Stimulated activated CD4-positive, alpha-beta T cell treated with anti-CD3 and anti-CD28 coated beads, TNF-alpha, amount 100 ng/mL, for 1 hour (primary cell): ENCODE measurements at places on chromosomes 3 and 15.

- no peak for DNase-seq
Observed at GRCh38 chr3:53593611-53594010, 99.2 kb downstream of the CACNA1D start.

GRCh38 chr3:77690284-77690845 is 650.5 kb downstream of the ROBO2 start:
- DNase-seq = no peak

DNA sequence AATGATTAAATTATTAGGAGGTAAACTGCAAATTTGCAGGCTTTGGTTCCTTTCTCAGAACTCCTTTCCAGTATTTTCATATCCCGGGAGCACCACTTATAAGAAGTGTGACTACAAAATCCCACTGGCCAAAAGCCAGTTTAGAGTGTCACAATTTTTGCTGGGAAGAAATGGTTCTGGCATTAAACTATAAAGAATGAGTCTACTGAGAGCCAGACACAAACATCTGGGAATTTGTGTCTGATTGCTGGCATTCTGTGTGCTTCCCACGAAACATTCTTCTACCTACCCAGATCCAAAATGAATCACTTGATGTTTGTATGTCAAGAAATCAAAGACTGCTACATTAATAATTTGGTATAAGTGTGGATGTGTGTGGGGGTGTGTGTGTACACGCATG is 82.8 kb downstream of the DUT start:
- DNase-seq = no peak

DNA sequence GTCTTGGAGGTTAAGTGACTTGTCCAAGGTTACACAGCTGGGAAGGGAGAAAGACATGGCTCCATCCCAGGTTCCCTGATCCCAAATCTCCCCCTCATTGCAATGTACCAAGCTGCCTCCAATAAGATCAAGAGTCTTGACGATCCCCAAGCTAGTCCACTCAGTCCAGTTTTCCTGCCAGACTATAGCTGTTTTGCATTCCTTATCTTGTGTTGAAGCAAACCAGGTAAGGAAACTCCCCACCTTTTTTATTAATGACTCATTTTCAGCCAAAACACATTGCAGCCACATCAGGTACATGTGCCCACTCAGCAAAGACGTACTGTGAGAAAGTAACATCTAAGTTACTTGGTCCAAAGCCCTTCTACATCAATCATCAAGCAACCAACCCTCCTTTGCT is 41.9 kb downstream of the LIPC start:
- DNase-seq = no peak

GRCh38 chr3:87503900-87504498 is 227.6 kb upstream of the POU1F1 start:
- DNase-seq = no peak

GRCh38 chr3:160754371-160754854 is 1.6 kb upstream of the PPM1L start:
- no peak for DNase-seq

DNA sequence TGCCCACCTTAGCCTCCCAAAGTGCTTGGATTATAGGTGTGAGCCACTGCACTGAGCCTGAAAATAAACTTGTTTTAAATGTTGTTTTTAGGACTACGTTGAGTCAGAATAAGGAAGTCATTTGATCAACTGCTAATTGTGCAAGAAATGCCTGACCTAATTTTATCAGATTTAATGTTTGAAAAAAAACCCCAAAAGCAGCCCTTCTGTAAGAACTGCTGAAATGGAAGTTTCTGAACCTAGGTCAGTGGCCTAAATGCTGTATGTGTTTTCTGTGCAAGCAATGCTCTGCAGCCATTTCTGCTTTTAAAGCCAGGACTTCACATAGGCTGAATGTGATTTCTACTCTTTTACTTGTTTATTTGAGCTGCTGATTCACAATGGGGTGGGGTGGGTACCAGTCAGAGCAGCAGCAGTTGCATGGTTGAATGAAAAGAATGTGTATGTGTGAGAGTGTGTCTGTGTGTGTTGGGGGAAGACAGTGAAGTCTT is 6.6 kb downstream of the GPX1 start:
- DNase-seq = no peak

GRCh38 chr15:67782691-67782991 is 42.7 kb upstream of the SKOR1 start:
- DNase-seq = no peak

- DNase-seq = no peak
Observed at GRCh38 chr3:22175947-22176346, 424.9 kb upstream of the ZNF385D start.

GRCh38 chr3:184314700-184315542 is 515 bp downstream of the EIF4G1 start:
- DNase-seq = no peak

- DNase-seq = no peak
Observed at GRCh38 chr3:4716706-4717362, 223.7 kb downstream of the ITPR1 start.

- no peak for DNase-seq
Observed at GRCh38 chr15:88880944-88881740, 14.2 kb downstream of the HAPLN3 start.

GRCh38 chr15:79041601-79042168 is 48.9 kb downstream of the RASGRF1 start:
- no peak for DNase-seq

- DNase-seq = no peak
Observed at GRCh38 chr3:97940034-97940433, 32.2 kb downstream of the RIOX2 start.

GRCh38 chr15:67380921-67381320 is 126.3 kb downstream of the IQCH start:
- no peak for DNase-seq

- DNase-seq = no peak
Observed at GRCh38 chr15:82540984-82541431, 751 bp upstream of the RPS17 start.

- no peak for DNase-seq
Observed at GRCh38 chr3:24264748-24265158, 229.9 kb downstream of the THRB start.

DNA sequence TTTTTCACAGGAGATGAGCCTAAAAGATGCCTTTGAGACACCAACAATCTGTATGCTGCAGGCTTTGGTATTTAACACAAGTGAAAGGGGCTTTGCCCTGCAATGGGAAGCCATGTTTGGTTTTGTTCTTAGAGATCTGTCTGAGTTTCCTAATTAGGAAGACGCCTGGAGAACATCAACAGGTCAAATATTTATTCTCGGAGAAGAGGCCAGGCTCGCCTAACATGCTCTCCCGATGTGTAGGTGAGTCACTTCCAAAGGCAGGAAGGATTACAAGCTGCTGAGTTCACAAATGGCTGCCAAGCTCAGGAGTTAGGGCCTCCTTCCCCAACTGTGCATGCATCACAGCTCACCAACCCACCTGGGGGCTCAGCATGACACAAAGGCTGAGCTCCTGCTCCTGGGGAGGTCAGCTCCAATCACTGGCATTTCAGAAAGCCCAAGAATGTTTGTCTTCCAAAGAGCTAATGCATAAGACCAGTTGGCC is 119.5 kb upstream of the PRICKLE2 start:
- DNase-seq = no peak
